Activated CD4-positive, alpha-beta T cell treated with anti-CD3 and anti-CD28 coated beads, Interleukin-2, amount 10 ng/mL, durations not matched to agents 24 days and 14 days (primary cell): ENCODE measurements at places on chromosomes 7 and 10. TPM values are rescaled to one million over a fixed set of nuclear protein-coding genes. Genes with fewer than 3 reads are reported as not detected.

Gene TRIM73
- 3.8 and 5.8 TPM in 2 replicates for total RNA-seq

- no peak for DNase-seq
Observed at GRCh38 chr10:77104459-77104980, 533.1 kb downstream of the KCNMA1 start.

DNA sequence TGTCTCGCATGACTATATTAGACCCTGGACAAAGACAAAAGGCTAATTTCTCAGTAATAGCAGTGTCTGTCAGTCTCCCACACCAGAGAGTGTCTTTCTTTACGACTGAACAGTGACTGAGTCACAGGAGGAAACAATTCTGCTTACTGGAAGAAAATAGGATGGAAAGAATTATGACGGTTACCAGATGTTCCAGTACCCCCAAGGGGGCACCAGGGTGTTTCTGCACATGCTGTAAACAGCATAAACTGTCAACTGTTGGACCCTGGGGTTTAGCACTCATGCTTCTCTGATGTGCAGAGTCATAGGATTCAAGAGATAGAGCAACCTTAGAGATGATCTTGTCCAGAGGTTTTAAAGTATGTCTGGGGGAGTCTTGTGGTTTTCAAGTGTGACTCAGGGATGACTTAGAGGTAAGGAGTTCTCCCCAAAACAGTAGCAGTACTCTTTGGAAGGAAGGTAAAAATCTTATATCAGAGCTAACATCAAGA, 291.7 kb downstream of the THSD7A start:
- DNase-seq, result no peak

DNA sequence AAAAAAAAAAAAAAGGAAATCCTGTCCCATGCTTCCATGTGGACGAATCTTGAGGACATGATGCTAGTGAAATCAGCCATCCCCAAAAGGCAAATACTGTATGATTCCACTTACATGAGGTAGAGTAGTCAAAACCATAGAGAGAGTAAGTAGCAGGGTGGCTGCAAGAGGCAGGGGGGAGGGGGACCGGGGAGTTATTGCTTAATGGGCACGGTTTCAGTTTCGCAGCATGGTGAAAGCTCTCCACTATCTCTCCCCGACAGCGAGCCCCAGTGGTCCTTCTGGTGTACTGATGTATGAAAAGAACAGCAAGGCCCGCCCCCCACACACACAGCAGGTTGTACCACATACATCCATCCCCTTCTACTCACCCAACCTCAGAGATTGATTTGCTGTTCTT, 32.8 kb downstream of the NOD1 start:
- DNase-seq, result peak; percentile 92

DNA sequence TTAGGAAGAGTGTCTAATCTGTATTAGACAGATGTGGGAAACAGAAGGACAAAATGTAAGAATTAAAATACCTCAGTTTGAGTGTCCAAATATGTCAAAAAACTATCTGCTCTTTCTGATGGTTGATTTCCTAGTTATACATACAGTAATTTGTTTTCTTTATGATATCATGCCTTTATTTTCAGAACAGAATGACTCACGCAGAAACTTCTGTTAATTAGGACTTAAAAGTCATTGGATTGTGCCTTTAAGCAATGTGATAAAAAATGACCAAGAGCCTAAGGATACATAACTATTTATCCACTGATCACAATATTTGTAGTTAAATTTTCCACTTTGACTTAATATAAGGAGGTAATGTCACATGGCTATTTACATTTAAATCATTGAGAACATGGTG, 206.7 kb upstream of the PTPRZ1 start:
- DNase-seq, result no peak

- no peak for DNase-seq
Observed at GRCh38 chr10:74384615-74385183, 233.7 kb downstream of the ADK start.

DNA sequence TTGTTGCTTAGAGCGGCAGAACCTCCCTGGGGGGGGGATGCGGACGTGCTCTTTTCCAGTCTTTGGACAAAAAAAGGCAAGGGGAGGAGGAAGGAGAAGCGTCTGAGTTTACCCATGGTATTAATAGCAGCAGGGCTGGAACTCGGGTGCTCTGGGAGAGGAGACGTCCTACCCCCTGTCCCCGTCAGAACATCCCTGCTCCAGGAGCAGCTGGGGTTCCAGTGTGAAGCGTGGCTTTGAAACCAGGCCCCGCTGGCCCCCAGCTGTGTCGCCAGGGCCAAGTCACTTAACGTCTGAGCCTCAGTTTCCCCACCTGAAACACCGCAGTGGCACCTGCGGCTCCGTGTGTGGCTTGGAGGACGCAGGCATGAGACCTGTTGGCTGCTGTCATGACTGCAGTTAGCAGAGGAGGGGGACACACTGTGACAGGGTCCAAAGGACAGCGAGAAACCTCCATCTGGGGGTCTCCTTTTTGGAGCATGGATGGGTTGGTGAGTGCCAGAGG, 1.4 kb downstream of the AMZ1 start:
- no peak for DNase-seq

GRCh38 chr10:17729630-17730029, 22.4 kb upstream of the TMEM236 start:
- DNase-seq, result no peak

- DNase-seq, result peak; percentile 38
Observed at GRCh38 chr10:91924212-91925021, 847 bp downstream of the BTAF1 start.

DNA sequence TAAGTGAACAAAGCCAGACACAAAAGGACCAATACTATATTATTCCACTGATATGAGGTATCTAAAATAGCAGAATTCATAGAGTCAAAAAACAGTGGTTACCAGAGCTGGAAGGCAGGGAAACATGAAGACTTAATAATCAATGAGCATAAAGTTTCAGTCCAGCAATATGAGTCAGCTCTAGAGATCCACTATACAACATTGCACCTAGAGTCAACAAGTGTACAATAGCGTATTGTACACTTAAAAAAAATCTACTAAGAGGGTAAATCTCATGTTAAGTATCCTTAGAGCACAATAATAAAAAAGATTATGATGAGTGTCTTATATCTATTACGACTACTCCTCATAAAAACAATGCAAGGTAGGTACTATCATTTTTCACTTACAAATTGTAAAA, 36.1 kb downstream of the C10orf90 start:
- DNase-seq, result no peak

DNA sequence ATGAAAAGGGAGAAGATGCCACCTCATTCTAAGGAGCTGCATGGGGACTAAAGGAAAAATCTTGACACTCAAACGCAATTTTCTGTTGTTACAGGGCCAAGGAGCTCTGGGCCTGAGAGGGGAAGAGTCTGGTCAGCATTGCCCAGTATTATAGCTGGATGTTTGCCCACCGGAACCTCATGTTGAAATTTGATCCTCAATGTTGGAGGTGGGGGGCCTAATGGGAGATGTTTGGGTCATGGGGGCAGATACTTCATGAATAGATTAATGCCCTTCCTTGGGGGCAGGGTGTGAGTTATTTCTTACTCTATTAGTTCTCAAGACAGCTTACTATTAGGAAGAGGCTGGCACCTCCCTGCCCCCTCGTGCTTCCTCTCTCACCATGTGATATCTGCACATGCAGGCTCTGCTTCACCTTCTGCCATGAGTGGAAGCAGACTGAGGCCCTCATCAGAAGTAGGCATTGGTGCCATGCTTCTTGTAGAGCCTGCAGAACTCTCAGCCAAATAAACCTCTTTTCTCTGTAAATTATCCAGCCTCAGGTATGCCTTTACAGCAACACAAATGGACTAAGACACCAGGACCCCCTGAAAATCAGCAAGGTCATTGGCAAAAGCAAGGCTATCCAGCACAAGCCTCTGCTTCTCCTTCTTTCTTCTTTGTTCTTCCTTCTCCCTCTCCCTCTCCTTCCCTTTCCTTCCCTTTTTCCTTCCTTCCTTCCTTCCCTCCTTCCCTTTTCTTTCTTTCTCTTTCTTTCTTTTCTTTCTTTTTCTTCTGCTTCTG, 15.1 kb downstream of the GCK start:
- no peak for DNase-seq

DNA sequence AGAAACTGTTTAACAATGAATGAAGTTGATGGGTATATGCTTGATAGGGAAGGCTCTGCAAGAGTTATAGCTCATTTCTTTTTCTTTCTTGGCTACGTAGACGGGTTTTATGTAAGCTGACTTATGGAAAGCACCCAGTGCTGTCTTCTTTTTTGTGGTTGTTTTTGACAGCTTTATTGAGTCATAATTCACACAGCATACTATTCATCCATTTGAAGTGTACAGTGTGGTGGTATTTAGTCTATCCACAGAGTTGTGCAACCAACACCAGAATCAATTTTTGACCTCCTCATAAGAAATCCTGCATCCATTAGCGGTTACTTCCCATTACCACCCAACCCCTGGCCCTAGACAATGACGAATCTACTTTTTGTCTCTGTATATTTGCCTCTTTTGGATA, 240.6 kb upstream of the KIAA1217 start:
- DNase-seq, result no peak

- no peak for DNase-seq
Observed at GRCh38 chr10:133110133-133110532, 22.4 kb downstream of the ADGRA1 start.

GRCh38 chr10:1961989-1962388, 224.7 kb upstream of the ADARB2 start:
- no peak for DNase-seq
